ENCODE measurements at places on chromosomes 1 and 21.

DNA sequence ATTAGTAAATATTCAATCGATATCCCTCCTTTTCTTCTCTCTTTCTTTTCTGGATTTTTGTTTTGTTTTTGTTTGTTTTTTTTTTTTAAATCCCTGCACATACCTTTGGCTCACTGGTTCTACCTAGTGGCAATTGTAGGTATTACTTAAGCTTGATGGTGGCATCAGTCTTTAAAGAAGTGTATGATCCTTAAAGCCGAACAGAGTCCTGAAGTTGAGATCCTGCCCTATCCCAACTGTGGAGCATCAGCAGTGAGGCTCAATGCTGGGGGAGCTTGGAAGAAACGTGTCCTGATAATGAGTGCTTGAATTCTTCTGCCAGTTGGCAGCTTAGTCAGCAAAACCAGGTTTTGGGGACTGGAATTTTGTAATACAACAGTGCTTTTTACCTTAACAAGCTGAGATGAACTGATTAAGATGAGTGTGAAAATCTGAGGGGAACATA is 60.8 kb downstream of the FASLG start:
- DNase-seq: no peak

DNA sequence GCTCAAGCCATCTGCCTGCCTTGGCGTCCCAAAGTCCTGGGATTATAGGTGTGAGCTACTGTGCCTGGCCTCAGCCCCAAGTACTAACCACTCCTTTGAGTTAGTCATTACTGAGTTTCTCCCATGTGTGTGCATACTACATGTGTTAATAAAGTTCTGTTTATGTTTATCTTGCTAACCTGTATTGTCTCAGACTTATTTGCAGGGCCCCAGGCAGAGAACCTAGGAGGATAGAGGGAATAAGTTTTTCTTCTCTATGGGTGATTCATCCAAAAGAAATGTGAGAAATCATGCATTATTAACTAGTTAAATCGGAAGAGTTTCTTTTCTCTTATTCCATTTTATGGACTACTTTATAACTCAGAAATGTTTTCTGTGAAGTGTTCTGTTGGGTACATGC is 203.9 kb upstream of the CACYBP start:
- no peak for DNase-seq

DNA sequence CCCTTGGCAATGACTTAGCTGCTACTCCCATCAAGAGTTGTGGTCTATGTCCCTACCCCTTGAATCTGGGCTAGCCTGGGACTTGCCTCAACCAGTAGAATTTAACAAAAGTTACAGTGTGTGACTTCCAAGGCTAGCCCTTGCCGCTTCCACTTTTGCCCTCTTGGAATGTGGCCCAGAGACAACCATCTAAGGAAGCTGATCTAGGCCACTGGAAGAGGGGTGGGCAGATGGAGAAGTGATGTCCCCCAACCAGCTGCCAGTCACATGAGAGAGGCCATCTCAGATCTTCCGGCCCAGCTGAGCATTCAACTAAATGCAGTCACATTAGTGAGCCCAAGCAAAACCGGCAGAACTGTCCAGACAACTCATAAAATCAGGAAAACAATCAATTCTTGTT is 115.1 kb downstream of the TOMM20 start:
- DNase-seq: no peak

GRCh38 chr21:41446586-41446985 is 20.5 kb downstream of the MX1 start:
- DNase-seq: no peak

DNA sequence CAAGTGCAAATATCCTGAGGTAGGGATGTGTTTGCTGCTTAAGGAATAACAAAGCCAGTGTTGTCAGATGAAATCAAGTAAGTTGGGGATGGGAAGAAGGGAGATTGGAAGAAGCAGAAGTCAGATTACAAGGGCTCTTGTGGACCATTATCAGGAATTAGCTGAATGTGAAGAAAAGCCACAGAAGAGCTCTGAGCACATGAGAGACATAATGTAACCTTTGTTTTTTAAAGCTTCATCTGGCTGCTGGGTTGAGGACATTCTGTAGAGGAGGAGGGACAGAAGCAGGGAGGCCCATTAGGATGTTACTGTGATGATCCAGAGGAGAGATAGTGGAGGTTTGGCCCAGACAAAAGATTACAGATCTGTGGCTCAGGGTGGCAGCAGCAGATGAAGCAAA is 111.7 kb downstream of the DUSP10 start:
- DNase-seq: no peak

- DNase-seq: peak; percentile 17
These were observed 12.5 kb downstream of the PODN start for GRCh38 chr1:53074313-53075154.

DNA sequence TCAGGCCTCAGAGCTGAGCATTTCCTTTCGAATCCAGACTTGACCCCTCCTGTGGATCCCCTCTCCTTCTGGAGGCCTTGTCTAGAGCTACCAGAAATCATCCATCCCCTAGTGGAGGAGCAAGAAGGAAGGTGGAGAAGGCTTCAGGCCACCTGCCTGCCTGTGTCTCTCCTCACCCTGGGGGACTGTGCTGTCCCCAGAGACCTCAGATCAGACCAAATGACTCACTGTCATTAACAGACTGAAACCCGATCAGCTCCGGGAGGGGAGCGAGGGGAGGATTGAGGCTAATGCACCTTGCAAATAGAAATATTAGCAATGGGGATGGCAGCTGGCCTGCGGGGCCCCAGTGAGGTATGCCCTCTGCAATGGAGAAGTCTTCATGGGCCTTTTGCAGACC is 2.1 kb downstream of the MYBPH start:
- DNase-seq: no peak

DNA sequence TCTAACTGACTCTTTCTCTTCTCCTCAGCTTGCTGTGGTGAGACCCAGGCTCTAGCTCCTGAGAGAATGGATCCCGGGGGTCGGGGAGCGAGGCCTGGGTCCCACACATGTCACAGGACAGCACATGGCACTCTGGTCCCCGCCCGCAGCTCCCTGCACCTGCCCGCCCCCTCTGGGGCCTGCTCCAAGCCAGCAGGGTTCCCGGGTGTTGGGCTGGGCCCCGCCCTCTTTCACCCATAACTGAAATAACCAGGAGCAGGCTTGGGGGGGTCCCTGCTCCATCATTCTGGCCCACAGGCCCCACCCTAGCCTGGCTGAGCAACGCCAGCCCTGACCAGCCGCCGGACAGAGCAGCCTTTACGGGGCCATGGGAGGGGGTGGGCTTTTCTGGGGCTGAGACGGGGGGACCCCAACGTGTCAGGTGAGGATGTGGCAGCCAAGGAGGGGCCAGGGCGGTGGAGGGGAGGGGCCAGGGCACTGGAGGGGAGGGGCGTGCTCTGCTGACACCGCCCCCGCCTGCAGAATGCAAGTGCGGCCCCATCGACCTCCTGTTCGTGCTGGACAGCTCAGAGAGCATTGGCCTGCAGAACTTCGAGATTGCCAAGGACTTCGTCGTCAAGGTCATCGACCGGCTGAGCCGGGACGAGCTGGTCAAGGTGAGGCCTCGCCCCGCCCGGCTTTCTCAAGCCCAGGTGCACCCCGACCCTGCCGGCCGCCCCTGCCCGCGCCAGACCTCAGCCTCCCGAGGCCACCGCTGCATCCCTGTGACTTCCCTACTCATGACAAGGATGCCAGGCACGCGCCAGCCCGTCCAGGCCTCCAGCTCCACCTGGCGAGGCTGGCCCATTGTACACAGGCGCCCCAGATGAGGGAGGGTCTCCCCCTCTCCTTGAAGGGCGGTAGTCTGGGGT is 19.4 kb downstream of the COL6A1 start:
- DNase-seq: no peak

GRCh38 chr1:93471911-93472310 is 24.0 kb downstream of the FNBP1L start:
- no peak for DNase-seq

DNA sequence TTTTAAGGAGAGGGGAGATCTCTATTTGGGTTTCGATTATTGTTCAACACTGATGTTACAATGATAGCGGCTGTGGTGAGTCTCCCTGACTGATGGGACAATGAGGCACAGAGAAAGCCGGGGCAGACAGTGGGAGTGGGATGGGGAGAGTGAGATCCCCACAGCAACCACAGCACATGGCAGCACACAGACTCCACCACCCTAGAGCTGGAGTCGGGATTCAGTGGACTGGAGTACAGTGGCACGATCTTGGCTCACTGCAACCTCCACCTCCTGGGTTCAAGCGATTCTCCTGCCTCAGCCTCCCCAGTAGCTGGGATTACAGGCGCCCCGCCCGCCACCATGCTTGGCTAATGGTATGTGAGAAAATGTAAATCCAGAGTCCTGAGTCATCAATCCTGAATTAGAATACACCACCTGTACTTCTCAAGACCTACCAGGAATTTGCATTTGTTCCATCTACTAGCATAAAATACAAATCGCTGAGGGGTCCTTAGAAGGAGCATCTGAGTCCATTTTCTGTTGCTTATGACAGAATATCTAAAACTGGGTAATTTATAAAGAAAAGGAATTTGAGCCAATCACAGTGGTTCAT is 125.8 kb downstream of the TOMM20 start:
- no peak for DNase-seq

- DNase-seq: no peak
These were observed 1179.6 kb downstream of the AMY1C start for GRCh38 chr1:104929280-104929679.

- no peak for DNase-seq
These were observed 1.3 kb downstream of the C1orf210 start for GRCh38 chr1:43284065-43284464.

DNA sequence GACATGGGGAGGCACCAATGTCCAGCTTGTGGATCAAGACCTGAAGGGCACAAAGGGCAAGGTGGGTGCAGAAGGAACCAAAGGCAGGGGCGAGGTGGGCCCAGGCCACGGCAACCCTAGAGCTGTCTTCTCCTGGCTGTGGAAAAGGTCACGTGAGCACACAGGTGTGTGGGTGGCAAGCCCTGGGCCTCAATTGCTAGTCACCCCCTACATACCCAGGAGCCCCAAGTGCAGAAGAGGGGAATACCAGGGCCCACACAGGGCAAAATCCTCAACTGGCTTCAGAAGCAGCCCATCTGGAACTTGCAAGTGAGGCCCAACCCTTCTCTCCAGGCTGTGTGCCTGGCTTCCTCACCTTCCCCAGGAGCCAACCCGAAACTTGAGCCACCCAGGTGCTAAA is 25.6 kb downstream of the ZBTB17 start:
- DNase-seq: peak; percentile 52

GRCh38 chr1:222785529-222785928 is 29.3 kb upstream of the DISP1 start:
- no peak for DNase-seq

DNA sequence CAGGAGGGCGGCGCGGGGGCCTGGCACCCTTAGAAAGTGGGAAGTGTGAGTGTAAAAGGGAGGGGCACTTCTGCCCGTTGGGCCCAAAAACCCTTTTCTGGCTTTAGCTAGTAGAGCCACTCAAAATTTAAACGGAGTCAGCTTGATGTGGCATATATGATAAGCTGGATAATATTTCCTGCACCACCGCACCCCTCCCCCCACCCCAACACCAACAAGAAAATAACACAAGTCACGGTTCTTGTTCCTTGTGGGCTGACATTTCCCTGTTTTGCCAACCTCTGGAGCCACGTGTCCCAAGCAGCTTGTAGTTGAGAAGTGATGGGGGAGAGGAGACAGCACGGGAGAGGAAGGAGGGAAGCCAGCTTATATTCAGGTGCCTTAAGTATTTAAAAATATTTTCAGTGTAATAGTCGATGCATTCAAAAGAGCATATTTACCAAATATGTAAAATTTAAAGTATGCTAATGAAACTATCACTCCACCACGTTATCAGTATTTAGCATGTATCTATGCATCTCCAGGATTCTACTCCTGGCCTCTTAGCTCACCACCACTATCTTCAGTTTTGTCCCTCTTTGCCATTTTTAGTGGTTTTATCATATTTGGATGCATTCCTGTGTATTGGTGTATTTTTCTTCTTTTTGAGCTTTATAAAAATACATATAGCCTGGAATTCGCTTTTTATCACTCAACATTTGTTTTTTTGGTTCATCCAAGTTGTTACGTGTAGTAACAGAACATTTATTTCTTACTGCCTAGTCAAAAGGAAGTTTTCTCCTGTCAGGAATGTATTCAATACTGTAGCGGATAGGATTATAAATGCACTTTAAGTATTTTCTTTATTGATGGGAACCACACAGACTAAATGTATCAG is 773 bp upstream of the DDX59 start:
- DNase-seq: no peak

DNA sequence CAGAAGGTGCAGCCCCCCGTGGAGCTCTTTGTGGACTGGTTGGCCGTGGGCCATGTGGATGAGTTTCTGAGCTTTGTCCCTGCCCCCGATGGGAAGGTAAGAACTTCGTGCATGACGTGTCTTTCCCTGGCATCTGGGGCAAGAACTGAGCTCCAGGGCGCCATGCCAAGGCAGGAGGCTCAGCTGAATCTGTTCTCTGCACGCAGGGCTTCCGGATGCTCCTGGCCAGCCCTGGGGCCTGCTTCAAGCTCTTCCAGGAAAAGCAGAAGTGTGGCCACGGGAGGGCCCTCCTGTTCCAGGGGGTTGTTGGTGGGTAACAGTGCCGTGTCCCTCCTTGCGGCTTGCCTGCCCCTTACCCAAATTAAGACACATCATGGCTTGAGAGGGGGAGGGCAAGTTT is 27.7 kb downstream of the PADI3 start:
- DNase-seq: no peak

- no peak for DNase-seq
These were observed 50.6 kb downstream of the UCK2 start for GRCh38 chr1:165877940-165878556.

- no peak for DNase-seq
These were observed 77.0 kb upstream of the BACE2 start for GRCh38 chr21:41090981-41091380.

GRCh38 chr1:236002025-236002390 is 62.9 kb downstream of the NID1 start:
- DNase-seq: no peak

DNA sequence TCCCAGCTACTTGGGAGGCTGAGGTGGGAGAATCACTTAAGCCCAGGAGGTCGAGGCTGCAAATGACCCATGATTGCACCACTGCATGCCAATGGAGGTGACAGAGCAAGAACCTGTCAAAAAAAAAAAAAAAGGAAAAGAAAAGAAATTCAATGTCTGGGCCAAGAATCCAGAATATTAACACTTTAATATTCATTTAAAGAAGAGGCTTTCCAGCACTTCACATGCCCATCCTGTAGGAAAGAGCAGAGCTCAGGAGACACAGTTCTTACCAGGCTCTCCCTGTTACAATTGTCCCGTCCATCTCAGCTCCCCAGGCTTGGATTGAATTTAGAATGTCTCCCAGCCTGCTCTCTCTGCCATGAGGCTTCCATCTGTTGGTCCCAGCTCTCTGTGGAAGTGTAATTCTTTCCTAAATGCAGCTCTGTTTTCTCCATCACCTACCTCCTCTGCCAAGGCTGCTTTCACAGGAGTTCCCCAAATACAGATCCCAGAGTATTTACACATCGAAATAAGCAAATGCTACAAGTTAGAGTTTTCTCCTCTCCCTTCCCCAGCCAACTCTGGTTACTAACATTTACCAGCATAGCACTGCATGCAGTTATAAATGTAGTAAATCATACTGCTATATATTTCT is 116.6 kb upstream of the CDC42BPA start:
- DNase-seq: no peak

DNA sequence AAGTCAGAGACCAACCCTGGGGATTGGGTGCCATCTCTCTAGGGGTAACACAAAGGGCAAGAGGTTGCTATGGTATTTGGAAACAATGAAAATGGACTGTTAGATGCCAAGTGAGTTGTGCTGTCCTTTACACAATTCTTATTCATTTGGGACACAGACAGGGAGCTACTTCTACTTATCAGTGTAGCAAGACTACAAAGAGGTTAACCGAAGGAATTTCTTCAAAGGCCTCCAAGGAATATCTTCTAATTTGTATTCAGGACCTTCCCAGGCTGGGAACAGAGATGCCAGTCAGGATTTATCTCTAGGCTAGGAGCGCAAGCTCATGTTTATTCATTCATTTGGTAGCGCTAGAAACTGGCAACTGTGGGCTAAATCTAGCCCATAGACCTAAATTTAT is 2.6 kb downstream of the NAXE start:
- DNase-seq: no peak
